Stimulated activated CD4-positive, alpha-beta T cell treated with anti-CD3 and anti-CD28 coated beads, Interleukin-15, amount 100 ng/mL, for 1 hour (primary cell): ENCODE measurements at places on chromosomes 3 and 15.

GRCh38 chr3:27094721-27095120 lies 274.5 kb downstream of the NEK10 start:
- no peak for DNase-seq

DNA sequence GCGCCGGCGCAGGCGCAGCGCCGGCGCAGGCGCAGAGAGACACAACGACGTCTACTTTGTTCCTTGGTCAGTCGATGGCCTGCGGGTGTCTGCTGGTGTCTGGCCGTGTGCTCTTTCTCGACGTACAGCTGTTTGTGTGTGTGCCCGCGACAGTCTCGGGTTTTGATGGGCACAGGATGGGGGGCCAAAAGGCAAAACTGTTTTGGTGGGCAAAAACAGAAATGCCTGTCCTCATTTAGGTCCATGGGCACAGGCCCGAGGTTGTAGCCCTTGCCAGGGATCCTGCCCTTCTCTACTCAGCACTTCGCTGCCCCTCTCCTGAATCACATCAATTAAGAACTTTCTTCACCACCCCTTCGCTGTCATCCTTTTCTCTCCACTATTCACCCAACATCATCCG lies 184.8 kb upstream of the CHL1 start:
- no peak for DNase-seq

- DNase-seq = no peak
These were observed 114.6 kb downstream of the SLCO3A1 start for GRCh38 chr15:91967935-91968606.

DNA sequence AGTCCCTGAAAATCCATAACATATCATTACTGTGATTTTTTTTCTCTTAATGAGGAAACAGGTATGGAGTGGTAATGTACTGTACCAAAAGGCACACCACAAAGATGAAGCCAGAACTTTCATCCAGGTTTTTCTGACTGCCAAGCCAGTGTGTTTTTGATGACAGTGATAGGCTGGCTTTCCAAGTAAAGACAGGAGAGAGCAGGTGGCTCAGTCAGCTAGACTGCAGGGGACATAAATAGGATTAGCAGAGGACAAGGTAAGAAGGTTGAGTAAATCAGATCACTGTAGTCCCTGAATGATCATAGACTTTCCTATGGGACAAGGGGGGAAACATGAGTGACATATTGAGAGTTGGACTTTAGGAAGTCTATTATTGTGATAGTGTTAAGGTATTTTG lies 127.9 kb downstream of the GADL1 start:
- no peak for DNase-seq

GRCh38 chr15:68231102-68231818 lies 1.7 kb upstream of the CLN6 start:
- no peak for DNase-seq

- no peak for DNase-seq
These were observed 49.2 kb upstream of the LRRFIP2 start for GRCh38 chr3:37223576-37223975.

DNA sequence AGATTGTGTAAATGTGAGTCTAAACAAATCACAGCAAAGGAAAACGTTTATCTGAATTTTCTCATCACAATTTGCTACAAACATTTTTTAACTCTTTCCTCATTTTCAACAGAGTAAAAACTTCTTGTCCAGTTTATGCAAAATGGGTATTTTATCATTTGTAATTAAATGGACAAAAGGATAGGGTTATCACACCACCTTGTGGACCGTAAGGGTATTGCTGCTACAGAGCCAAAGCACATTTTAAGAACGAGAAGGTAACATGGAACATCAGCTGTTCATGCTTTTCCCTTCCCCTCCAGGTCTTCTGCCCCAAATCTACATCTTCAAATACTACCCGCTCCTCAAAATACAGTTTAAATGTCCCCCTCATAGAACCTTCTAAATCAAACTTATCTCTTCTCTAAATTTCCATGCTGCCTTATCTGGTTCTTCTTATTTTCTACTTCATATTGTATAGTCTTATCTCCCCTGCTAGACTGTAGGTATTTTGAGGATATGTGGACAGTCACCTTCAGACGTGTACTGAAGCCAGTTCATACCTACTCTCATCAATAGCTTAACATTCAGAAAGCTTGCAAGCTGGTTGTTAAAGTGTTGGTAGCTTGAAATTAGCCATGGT lies 12.8 kb upstream of the SETMAR start:
- no peak for DNase-seq

- no peak for DNase-seq
These were observed 114.3 kb downstream of the MFSD1 start for GRCh38 chr3:158916111-158916510.

- no peak for DNase-seq
These were observed 27.6 kb upstream of the C15orf39 start for GRCh38 chr15:75174102-75174501.

- DNase-seq = no peak
These were observed 335.2 kb downstream of the GAP43 start for GRCh38 chr3:115958526-115958925.

DNA sequence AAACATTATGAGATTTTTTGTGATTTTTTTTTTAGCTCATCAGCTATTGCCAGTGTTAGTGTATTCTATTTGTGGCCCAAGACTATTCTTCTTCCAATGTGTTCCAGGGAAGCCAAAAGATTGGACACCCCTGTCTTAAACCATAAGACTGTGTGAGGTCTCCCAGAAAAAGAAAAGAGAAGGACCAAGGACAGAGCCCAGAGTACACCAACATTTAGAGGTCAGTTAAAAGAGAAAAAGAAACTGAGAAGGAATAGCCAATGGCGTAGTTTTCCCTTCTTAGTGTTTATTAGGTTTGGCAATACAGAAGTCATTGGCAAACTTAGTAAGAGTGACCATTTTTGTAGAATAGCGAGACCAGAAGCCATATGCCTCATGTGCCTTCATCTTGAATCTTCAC lies 36.1 kb upstream of the SLC25A36 start:
- DNase-seq = no peak
